ENCODE measurements at places on chromosomes 1 and 21.

- DNase-seq = peak; percentile 43
Measured at GRCh38 chr1:221712198-221712684, 29.6 kb downstream of the DUSP10 start.

DNA sequence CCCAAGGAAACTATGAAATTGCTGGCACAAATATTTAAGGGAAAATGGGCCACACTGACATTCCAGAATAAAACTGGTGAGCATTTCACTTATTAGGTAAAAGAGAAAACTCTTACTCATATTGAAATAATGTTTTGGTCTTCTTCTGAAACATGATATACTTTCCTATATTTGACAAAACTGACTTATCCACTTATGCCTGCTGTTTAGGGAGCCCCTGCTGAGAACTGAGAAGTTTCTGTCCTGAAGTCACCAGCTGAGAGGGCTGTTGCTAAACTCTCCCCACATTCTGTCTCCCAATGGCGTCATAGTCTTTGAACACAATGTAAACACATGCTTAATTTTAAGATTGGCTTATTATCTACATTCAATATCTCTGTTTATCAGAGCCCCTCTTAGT is 46.8 kb upstream of the ZC3H11B start:
- DNase-seq = no peak

DNA sequence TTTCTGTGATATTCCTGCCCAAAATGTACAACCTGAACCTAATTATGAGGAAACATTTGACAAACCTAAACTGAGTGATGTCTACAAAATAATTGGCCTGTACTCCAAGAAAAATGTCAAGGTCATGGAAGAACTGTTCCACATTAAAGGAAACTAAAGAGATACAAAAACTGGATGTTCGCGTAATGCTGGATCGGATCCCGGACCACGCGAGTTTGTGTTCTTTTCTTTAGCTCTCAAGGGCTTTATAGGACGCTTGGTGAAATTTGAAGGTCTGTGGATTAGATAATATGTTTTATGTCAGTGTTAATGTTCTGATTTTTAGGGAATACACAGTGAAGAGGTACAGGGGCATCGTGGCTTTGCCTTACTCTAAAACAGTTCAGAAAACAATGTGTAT is 400.5 kb downstream of the CAMTA1 start:
- DNase-seq = no peak

DNA sequence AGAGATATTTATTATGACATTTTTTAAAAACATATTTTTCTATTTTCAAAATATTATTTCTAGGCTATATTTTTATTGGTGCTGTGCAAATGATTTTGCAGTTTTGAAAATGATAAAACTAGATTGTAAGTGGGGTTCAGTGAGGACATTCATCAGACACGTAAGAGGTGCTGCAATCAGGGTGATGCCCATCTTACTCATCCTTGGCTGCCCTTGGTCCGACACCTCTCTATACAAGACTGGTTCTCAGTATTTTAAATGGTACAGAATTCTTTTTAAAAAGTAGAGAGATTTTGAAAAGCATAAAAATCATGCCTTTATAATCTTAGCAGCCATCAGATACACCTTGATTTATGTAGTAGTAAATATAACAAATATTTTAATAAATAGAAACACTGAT is 24.0 kb downstream of the HENMT1 start:
- DNase-seq = no peak

- DNase-seq = no peak
Measured at GRCh38 chr1:30788580-30789387, 31.2 kb upstream of the LAPTM5 start.

DNA sequence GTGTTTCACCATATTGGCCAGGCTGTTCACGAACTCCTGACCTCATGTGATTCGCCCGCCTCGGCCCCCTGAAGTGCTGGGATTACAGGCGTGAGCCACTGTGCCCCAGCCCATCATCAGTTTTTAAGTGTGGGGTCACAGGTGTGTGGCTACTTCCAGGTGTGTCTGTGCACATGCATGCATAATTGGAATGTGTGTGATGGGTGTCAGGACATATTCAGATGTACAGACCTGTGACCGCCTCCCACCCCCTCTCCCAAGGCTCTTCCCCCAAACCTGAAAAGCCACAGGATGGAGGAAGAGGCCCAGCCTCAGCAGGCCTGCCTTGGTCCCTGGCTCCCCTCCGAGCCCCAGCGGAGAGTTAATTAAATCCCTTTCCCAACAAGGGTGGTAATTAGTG is 37.3 kb upstream of the CSF3R start:
- DNase-seq = no peak

DNA sequence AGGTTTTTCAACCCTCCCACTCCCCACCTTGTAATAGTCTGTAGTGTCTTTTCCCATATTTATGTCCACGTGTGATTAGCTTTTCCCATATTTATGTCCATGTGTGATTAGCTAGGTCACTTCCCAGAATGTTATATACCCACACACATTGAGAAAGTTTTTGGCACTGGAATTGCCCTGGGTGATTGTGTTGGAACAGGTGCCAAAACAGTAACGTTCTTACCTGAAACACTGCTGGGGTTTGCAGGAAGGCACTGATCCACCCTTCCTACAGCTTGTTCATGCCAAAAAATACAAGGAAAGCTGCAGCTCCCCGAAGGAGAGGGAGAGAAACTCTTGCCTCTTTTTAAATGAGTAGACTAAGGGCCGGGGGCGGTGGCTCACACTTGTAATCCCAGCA is 68.0 kb upstream of the CXADR start:
- no peak for DNase-seq

- DNase-seq = no peak
Measured at GRCh38 chr1:221511797-221512196, 230.1 kb downstream of the DUSP10 start.

GRCh38 chr1:89191314-89191713 is 7.4 kb downstream of the GBP4 start:
- DNase-seq = no peak

DNA sequence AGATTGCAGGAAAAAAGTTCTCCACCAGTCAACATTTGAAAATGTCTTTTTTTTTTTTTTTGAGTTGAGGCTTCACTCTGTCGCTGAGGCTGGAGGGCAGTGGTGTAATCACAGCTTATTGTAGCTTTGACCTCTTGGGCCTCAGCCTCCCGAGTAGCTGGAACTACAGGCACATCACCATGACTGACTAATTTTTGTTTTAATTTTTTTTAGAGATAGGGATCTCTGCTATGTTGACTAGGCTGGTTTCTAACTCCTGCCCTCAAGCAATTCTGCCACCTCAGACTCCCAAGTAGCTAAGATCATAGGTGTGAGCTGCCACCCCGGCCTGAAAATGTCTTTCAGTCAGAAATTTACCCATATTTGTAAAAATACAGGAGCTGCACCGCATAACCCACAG is 30.6 kb upstream of the USP24 start:
- no peak for DNase-seq

- no peak for DNase-seq
Measured at GRCh38 chr1:113904293-113904673, 316 bp downstream of the AP4B1 start.

DNA sequence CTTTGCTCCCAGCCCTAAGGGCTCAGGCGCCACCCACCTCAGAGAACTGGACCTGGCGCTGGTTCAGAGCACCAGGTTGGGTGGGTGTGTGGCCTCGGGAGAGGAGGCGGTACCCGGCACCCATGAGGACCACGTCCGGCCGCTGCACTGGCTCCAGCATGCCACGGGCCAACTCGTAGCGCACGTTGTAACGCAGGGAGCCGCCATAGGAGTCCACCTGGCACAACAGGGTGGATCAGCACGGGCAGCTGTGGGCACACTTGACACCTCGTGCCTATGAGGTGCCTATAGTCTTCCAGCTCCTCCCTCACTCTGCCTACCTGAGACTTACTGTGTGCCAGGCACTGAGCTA is 56.5 kb downstream of the HSPG2 start:
- no peak for DNase-seq

GRCh38 chr1:167489571-167490340 is 28.6 kb downstream of the CD247 start:
- peak; percentile 68 for DNase-seq

DNA sequence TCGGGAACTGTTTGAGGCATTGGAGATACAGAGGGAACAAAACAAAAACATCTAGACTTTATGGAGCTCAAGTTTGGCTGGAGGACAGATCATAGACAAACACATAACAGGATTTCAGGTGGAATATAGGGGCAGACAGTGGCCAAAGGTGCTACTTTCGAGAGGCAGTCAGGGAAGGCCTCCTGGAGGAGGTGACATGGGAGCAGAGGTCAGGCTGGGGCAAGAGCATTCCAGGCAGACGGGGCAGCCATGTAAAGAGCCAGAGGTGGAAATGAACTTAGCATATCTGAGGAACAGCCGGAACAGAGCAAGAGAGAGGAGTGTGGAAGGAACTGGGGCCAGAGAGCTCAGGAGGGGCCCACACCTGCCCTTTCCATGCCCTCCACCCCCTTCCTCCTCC is 122.3 kb downstream of the DMRTB1 start:
- DNase-seq = no peak

GRCh38 chr1:87100271-87100670 is 185.8 kb downstream of the HS2ST1 start:
- no peak for DNase-seq

DNA sequence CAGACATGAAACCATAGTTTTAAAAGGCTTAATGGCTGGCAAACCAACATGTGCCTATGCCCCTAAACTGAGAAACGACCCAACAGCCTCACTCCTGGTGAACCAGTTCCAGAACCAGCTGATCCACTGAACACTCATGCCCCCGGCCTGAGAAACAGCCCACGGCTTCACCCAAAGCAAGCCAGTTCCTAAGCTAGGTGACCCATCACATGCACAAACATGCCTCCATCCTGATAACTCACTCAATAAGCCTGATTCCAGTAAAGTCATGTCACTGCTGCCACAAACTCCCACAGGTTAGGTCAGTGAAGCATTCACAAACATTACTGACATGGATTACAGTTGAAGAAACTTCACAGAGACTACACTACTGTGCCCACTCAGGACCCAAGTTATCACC is 161.6 kb downstream of the USH2A start:
- DNase-seq = no peak

DNA sequence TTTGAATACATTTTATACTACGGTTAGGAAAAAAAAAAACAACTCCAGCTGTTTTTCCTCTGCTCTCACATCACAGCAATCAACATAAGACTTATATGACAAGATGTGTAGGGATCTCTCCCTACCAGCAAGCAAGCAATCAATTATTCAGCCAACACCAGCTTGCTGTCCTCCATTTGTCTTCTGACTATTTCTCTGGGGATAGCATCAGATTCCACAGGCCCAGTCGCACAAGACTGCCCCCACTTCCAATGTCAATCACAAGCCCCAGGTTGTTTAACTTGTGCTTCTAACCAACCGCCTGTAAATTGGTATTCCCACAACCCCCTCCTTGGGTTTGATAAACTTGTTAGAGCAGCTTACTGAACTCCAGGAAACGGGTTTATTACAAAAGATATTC is 873.1 kb upstream of the TMPRSS15 start:
- DNase-seq = no peak

- no peak for DNase-seq
Measured at GRCh38 chr1:78688697-78689096, 39.1 kb downstream of the IFI44 start.

DNA sequence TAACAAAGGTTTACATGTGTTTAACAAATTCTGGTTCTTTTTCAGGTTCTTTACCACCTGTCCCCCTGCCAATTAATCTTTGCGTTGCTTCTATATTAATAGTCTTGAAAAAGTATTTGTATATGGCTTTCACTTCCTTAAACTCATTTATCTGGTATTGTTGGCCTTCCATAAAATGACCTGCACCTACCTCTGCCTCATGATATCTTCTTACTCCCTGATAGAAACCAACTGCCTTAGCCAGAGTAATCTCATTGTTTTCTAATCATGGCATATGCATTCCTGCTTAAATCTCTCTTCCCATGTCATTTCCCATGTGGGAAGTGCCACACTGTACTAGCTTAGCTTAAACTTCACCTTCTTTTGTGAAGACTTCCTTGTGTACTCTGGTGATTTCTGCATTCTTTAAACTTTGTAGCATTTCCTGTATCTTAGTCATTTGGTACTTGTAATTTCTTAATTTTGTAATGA is 8.7 kb downstream of the SMG7 start:
- DNase-seq = no peak

GRCh38 chr1:152035539-152036266 is 1.1 kb downstream of the S100A11 start:
- peak; percentile 29 for DNase-seq

GRCh38 chr1:59020151-59020997 is 236.5 kb upstream of the JUN start:
- peak; percentile 53 for DNase-seq

DNA sequence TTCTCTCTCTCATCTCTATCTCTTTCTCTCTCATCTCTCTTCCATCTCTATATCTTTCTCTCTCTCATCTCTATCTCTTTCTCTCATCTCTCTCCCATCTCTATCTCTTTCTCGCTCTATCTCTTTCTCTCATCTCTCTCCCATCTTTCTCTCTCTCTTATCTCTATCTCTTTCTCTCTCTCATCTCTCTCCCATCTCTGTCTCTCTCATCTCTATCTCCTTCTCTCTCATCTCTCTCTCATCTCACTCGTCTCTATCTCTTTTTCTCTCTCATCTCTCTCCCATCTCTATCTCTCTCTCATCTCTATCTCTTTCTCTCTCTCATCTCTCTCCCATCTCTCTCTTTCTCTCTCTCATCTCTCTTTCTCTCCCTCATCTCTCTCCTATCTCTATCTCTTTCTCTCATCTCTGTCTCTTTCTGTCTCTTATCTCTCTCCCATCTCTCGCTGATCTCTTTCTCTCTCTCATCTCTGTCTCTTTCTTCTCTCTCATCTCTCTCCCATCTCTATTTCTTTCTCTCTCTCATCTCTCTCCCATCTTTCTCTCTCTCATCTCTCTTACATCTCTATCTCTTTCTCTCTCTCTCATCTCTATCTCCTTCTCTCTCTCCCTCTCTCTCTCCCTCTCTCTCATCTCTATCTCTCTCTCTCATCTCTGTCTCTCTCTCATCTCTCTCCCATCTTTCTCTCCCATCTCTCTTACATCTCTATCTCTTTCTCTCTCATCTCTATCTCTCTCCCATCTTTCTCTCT is 388.7 kb downstream of the NPHP4 start:
- DNase-seq = no peak

- DNase-seq = peak; percentile 17
Measured at GRCh38 chr1:100428160-100428559, 75.9 kb downstream of the CDC14A start.

DNA sequence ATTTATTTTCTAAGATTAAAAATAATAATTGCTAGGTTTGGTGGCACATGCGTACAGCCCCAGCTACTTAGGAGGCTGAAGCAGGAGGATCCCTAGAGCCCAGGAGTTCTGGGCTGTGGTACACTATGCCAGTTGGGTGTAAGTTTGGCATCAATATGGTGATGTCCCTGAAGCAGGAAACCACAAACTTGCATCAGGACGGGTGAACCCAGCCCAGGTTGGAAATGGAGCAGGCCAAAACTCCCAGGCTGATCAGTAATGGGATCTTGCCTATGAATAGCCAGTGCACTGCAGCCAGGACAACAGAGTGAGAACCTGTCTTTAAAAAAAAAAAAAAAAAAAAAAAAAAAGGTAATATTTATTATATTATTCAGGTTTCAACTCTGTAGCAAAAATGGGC is 92.4 kb upstream of the PGD start:
- no peak for DNase-seq

- no peak for DNase-seq
Measured at GRCh38 chr1:208997726-208998312, 585.7 kb upstream of the CAMK1G start.

- DNase-seq = no peak
Measured at GRCh38 chr21:31548688-31549087, 110.8 kb upstream of the SOD1 start.

Measured in activated CD4-positive, alpha-beta T cell treated with anti-CD3 and anti-CD28 coated beads for 48 hours (primary cell).